ENCODE measurements at places on chromosomes 11 and 22.
A peak's percentile ranks its signal among the peaks of the same experiment; 100 is the strongest.

GRCh38 chr11:110471371-110471770 is 41.6 kb downstream of the FDX1 start:
- DNase-seq, result no peak

- no peak for DNase-seq
These were observed 1.4 kb downstream of the GAL3ST1 start for GRCh38 chr22:30572840-30573593.

GRCh38 chr11:77884186-77884828 is 63.4 kb downstream of the AAMDC start:
- no peak for DNase-seq

DNA sequence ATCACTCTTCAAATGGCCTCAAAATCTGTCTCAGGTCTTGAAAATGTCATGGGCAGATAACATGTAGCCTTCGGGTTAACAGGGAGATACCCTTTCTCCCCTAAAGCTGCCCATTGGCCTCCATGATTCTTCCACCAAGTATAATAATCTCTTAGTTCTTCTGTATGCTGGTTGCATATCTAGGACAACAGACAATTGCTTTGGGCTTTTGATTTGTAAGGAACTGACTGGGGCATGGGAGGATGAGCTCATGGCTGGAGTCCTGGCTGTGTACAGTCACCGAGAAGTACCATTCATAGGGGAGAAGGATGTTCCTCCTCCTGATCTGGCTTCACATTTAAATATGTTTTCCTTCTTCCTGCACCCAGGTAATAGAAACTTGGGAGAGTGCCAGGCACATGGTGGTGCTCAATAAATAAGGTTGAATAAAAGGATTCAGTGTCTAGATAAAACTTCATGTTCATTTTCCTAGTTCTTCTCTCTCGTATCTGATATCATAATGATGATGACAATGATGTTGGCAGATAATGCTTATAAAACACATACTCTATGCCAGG is 2.8 kb upstream of the AMPD3 start:
- DNase-seq, result no peak

DNA sequence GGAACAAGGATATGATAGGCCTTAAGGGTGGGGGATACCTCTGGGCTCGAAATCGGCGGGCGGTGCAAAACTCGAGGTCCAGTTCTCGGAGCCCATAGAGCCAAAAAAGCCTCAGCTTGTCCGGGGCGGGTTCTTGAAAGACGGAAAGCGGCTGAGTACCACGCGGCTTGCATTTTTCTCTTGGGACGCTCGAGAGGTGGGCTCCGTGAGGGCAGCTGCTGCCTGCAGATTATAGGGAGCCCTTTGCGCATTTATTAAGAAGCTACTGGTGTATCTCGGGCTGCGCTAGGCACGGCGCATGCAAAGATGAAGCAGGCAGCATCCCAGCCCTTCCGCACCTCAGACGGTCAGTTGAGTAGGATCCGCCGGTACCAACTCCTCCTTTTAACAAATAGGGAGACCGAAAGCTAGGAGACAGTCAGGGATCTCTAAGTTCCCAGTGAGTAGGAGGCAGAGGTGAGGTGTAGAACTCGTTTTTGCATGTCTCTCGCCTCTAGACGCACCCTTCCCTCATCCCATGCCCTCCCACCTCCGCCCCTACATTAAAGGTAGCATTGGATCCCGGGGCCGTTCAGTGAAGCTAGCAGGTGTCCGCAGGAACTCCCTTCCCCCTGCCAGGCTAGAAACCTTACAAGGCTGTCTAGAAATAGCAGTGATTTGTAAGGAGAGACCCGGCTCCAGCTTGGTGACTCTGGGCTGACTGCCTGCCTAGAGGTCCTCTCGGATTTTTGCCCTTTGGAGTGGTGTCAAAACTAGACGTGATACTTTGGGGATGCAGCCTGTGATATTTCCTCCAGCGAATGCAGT is 768 bp downstream of the LDHA start:
- no peak for DNase-seq

DNA sequence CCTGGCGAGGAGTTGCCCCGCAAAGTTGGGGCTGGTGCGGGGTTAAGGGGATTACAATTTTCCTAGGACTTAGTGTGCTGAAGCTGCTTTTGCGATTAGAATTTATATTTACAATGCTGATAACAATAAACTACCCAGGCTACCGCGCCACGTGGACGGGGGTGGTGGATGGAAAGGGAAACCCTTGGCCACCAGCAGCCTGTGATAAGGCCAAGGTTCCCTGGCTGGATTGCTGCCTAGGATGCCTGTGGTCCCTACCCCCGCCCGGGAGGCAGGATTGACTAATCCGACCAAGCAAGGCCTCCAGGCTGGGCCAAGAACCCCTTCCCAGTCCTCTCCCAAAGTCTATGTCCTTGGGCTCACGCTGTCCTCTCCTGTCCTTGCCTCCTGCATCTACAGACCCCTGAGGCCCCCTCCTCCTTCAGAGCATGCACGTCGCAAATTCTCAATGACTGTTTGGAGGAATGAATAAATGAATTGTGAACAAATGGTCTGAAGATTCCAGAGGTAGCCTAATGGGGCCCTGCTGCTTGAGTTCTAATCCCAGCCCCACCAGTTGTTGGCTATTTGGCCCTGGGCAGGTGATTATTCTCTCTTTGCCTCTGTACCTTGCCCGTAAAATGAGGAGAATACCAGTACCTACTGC is 7.6 kb upstream of the CHKA start:
- DNase-seq, result no peak

GRCh38 chr11:15073361-15074205 is at the start of gene CALCB:
CALCB (plus strand) TSS chr11:15073593; CDS start chr11:15074719, 1,126 bp downstream.
- no peak for DNase-seq

- no peak for DNase-seq
These were observed 21.1 kb downstream of the UBASH3B start for GRCh38 chr11:122676638-122677037.

- DNase-seq, result no peak
These were observed 132.4 kb downstream of the LARGE1 start for GRCh38 chr22:33787645-33788456.

DNA sequence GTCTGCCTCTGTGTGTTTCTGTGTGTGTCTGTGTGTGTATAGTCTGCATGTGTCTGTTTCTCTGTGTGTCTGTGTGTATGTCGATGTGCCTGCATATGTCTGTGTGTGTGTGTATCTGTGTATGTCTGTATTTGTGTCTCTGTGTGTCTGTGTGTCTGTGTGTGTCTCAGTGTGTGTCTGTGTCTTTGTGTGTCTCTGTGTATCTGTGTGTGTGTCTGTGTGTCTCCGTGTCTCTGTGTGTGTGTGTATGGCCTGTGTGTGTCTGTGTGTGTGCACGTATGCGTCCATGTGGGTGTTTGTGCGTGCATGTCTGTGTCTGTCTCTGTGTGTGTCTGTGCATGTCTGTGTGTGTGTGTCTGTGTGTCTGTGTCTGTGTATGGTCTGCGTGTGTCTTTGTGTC is 439 bp downstream of the SNX32 start:
- DNase-seq, result no peak

DNA sequence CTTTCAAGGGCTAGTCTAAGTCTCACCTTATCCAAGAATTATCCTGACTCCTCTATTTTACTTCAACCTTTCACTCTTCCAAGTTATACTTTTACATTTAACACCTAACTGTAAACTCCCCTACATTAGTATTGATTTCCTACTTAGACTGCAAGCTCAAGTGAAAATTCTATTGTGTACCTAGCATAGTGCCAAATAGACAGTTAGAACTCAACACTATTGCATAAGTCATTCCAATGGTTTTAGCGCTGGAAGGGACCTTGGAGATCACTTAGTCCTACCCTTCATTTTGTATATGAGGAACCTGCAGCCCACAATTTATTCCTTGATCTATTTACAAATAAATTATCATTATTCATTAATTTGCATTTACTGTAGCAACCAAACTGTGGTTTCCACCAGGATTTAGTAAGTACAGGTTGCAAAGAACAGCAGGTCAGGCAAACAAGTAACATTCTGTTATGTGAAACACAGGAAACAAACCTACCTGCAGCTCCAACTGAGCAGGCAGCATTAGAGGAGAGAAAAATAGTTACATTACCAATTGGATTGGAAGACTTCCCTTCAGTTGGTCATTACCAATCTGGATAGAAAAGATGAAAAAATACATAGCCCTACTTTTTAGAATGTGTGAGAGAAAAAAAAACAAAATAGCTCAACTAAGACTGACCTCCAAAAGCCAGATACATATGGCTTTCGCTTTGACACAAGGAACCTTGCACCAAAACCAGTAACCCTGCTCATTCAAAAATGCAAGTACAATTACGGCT is 33.7 kb upstream of the NFRKB start:
- no peak for DNase-seq

DNA sequence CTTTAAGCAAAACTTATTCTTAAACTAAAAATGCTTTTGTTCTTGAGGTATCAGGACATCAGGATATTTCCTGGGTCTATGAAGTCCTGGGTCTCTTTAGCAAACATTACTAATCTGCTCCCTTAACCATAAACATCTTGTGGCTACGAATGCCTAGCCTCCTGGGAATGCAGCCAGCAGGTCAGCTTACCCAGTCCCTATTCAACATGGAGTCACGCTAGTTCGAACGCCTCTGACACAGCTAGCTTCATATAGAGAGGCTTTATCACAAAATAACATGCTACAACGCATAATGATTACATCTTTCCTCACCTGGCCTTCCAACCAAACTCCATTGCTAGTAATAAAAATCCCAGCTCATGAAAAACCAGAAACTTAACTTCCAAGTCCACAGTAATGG is 17.5 kb upstream of the FIBIN start:
- no peak for DNase-seq

GRCh38 chr11:2442589-2442988 is 1.7 kb downstream of the TRPM5 start:
- no peak for DNase-seq

GRCh38 chr22:19174106-19175025 is 4.2 kb downstream of the SLC25A1 start:
- DNase-seq, result no peak

- DNase-seq, result no peak
These were observed at the start of gene MS4A14 for GRCh38 chr11:60396382-60396781. MS4A14 (plus strand) TSS chr11:60396459; CDS start chr11:60396579, 120 bp downstream.

DNA sequence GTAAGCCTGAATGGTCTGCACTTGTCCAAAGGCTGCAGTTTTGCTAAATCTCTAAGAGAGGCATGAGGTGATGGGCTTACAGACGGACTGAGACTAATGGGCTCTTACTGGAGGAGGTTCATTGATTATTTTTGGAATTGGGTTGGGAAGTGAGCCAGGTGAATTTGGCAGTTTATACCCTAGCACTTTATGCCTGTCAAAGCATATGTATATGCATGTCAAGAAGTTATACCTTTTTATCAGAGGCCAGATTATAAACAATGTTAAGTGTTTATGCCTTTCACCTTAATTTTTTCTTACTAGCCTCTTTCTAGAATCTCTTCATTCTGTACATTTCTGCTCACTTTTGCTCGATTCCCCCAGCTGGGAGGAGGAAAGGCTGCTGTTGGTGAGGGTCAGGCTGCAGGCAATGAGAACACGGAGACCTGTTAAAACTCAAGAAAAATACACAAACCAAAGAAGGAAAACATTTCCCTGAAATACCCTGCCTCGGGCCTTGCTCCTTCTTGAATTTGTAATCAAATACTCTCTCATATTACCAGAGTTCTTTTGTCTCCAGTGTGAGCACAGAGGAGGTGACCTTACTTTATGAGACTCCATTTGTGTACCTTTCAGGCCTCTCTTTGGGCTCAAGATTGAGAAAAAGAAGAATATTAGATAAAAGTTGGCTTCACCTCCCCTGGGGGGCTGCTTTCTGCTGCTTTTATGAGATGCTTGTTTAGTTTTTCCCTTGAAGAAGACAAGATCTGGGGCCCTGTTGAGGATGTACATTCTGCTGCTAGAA is 19.6 kb downstream of the NAT10 start:
- DNase-seq, result peak; percentile 24

GRCh38 chr11:106496677-106497076 is 419.2 kb downstream of the AASDHPPT start:
- no peak for DNase-seq

DNA sequence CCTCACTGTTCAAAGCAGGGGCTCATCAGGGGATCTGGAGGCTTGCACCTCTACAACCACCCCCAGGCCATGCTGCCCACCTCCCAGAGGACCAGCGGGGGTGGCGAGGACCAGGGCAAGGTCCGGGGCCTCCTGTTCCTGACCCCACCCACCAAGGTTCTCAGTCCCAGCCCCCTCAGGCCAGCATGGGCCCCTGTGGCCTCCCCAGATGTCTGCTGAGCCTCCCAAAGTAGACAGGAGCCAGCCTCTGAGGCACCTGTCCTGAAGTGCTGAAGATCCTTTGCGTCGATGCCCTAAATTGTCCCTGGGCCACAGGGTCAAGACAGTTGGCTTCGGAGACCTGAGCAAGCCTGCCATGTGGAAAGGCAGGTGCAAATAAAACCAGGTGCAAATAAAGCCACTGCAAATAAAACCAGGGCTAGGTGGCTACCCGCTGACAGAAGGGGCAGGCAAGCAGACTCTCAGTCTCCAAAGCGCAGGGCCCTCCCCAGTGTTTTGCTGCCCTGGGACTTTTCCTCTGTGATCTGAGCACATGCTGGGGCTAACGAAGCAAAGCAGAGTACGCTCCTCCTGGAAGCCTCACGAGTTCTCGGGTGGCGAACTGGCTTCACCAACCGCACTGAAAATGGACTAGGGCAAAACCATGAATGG is 22.4 kb upstream of the ARFGAP3 start:
- DNase-seq, result no peak

GRCh38 chr11:19864141-19865140 is 151.8 kb downstream of the NAV2 start:
- DNase-seq, result no peak

- DNase-seq, result no peak
These were observed 585 bp downstream of the CYB5R3 start for GRCh38 chr22:42648368-42649245.

DNA sequence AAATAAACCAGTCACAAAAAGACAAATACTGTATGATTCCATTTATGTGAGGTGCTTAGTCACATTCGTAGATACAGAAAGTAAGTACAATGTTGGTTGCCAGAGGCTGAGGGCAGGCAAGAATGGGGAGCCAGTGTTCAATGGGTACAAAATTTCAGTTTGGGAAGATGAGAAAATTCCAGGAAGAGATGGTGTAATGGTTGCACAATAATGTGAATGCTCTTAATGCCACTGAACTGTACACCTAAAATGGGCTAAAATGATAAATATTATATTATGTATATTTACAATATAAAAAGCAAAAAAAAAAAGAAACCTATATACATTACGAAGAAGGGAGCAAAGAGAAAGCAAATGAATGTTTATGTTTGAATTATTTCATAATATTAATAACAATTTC is 329.0 kb downstream of the C11orf87 start:
- DNase-seq, result no peak

DNA sequence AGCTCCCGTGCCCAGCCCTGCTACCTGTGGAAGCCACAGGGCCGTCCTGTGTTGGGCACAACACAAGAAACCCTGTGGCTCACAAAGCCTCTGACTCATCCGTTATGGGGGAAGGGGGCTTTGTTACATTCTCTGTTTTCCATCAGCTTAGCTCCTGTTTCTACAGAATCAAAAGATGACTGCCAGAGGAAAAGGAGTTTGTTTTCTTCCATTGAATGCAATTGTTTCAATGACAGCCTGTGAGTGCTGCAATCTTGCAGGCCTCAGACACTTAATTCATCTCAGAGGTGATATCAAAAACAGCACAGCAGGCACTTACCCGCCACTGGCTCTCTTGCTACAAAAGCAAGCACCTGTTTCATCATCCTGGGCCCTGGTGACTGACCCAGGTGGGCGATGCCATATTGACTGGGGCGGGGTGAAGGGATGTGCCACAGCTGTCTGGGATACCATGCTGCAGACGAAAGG is 194.3 kb downstream of the OPCML start:
- no peak for DNase-seq

Data from type B pancreatic cell (in vitro differentiated cells).